ENCODE measurements at places on chromosomes 11 and 22. TPM values are rescaled to one million over a fixed set of nuclear protein-coding genes. Genes with fewer than 3 reads are reported as not detected.

DERL3 gene
- total RNA-seq, result 1.9 TPM

- DNase-seq, result peak; percentile 76
These were observed 28.7 kb downstream of the CHRDL2 start for GRCh38 chr11:74702383-74703007.

OR10G4 gene
- not detected for total RNA-seq

DNA sequence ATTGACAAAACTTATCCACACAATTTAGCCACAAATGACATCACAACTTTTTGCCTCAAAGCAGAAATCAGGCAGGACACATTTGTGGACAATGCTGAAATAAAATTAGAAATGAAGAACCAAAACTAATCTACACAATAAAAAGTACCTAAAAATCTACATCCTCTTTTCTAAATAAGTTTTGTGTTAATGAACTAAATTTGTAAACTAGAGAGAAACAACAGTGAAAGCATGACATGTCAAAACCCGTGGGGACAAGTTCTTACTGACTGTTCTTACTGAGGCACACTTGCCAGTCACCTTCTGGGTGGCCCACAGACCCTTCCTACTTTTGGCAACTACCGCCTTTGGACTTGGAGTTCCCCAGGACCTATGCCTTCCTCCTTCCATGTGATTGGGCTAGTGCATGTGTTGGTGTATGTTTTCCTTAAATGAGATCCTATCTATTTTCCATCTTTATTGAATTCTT, 60.7 kb upstream of the MUC15 start:
- no peak for DNase-seq

MMP7 gene
- 2.2 TPM for total RNA-seq

DNA sequence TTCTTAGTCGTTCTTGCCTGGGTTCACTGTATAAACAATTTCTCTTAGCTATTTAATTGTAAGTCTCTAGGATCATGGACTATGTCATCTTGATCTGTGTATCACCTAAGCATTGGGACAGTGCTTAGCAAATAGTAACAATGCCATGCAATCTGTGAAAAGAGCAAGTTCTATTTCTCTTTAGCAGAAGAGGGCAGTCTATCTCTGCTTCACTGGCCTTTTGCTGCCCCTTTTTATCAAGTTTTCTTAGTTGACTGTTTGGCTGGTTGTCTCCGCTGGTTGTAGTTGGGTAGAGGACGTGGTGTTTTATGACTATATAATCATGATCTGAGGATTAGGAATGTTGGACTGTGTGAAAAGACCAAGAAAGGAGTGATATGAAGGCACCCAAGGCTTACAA, 315.0 kb downstream of the JRKL start:
- DNase-seq, result no peak

- DNase-seq, result no peak
These were observed 3.6 kb downstream of the LDLRAD3 start for GRCh38 chr11:35947437-35947836.

- no peak for DNase-seq
These were observed 142.0 kb upstream of the BDNF start for GRCh38 chr11:27842290-27842689.

EMID1 gene
- total RNA-seq, result 1.2 TPM

GRCh38 chr11:12434325-12434654, 56.9 kb downstream of the PARVA start:
- DNase-seq, result no peak

- peak; percentile 9 for DNase-seq
These were observed 9.7 kb upstream of the FGF3 start for GRCh38 chr11:69828971-69829344.

DNA sequence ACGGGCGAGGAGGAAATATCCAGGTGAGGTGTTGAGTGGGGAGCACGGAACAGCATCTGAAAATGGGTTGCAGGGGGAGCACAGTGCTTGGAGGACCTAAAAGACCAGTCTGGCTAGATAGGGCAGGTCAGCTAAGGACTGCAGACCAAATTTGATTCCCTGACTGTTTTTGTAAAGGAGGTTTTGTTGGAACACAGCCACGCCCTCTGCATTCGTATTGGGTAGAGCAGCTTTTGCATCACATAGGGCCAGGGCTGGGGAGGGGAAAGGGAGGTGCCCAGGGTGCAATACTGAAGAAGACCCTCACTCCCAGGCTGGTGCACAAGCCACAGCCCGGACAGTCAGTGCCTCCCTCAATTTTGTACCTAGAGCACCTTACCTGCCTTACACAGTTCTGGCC, 286.8 kb downstream of the KIRREL3 start:
- DNase-seq, result no peak

BTBD18 gene
- not detected for total RNA-seq

Measured in aorta (tissue), 5 donors.